ENCODE measurements at places on chromosomes 5 and 9.

GRCh38 chr5:134148316-134148715 lies 28.4 kb downstream of the SKP1 start:
- no peak for DNase-seq

DNA sequence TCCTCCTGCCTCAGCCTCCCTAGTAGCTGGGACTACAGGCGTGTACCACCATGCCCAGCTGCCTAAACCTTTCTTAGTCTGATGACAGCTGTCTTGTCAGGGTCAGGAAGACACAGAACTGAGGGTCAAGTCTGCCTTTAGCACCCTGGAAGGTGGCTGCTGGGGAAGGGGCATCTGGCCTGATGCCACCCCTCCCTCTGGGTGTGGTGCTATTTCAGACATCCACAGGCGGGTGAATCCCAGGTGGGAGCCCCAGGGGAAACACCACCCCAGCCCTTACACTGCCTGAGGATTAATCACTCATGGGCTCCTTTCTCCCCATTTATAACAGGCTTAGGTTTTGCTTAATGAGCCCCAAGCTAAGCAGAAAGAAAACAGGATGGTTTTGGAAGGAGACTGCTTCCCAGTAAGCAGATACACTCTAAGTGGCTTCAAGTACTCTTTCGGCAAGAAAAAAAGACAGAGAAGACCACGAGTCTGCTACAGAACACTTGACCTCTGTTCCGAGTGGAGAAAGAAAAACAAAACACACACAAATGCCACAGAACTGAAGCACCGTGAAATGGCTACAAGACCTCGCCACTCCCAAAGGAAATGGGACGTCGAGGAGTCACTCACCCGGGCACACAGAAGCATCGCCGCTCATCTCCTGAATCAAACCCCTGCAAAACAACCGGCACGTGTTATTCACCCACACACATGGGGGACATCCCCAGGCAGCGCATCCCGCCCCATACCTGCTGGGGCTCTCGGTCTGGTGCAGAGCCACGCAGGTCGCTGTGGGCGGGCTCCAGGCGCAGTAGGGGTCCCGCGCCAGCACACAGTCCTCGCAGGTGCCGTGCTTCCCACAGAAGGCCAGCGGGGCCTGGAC lies 62.4 kb downstream of the SECISBP2 start:
- no peak for DNase-seq

DNA sequence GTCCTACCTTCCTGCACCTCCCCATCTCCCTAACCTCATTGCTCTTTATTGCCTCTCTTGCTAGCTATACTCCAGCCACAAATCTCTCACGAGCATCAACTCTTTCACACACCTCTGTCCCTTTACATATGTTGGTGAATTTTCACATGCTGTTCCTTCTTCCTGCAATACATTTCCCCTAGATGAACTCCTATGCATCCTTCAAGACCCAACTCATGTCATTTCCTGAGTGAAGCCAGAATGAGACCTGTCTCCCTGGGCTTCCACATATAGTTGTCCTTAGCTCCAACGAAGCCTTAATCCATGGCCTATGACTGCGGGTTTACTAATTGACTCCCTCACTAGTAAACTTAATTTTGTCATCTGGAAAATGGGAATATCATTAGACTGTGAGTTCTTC lies 297.3 kb upstream of the PANK3 start:
- no peak for DNase-seq

DNA sequence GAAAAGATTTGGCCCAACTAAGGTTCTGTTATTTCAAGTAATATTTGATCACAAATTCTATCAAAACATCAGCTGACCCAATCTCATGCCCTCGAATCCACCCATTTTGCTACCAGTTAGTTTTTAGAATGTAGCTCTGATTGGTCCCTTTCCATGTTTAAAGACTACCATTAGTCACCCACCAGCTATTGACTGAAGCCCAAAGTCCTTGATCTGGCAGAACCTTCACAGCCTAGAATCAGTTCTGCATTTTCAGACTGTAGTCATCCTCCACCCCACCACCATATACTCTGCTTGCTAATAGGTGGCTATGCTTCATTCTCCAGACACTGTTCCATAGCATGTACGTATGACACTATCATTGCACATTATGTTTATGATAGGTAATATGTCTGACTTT lies 182.2 kb upstream of the TARS1 start:
- no peak for DNase-seq

DNA sequence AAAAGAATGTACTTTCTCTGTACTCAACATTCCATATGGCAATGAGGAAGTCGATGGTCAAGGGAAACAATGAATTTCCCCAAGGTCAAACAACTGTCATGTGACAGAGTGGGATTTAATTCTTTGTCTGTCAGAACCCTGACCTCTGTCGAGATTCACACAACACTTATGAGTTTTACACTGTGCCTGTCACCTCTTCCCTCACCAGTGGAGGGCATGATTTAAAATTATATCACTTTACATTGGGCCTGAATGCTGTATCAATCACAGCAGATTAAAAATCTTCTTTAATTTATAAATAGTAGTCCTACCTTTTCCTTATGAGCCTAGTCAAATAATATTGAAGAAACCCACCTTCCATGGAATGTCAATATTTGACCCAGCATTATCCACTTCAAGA lies 276.7 kb downstream of the CDH10 start:
- no peak for DNase-seq

Data from T-helper 1 cell (primary cell).